Stimulated activated CD8-positive, alpha-beta memory T cell treated with anti-CD3 and anti-CD28 coated beads, Interleukin-4, amount 100 ng/mL, for 24 hours (primary cell): ENCODE measurements at places on chromosomes 1 and 21.

- DNase-seq, result no peak
Observed at GRCh38 chr1:93690921-93691789, 9.5 kb upstream of the BCAR3 start.

- no peak for DNase-seq
Observed at GRCh38 chr1:216904471-216904870, 181.2 kb upstream of the ESRRG start.

DNA sequence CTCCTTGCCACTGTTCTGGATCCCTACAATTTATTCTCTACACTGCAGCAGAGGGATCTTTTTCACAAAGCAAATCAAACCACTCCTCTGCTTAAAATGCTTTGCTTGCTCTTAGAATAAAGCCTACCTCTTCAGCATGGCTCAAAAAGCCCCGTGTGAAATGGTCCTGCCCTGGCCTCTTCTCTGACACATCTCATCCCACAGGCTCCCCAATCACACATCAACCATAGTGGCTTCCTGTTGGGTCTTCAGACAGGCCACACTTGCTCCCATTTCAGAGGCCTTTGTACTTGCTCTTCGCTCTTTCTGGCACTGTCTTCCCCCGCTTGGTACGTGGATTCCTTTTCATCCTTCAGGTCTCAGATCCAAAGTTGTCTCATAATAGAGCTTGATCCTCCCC, 44.3 kb upstream of the PLXNA2 start:
- no peak for DNase-seq

DNA sequence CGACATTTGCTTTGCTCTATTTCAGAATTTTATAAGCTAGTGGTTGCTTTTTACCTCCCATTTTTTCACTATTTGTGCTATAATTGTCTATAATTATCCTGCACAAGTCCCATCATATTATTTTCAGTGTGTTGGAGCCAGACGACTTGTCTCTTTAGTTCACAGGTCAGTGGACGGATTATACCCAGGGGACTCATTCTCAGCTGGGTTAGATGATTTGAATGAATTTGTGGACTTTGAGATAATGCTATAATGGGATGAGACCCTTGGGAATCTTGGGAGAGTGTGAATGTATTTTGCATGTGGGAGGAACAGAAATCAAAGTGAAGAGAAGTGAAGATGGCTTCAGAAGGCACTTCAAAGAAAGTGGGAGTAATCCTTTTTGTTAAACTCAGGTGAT, 31.5 kb upstream of the KCNK1 start:
- DNase-seq, result no peak

DNA sequence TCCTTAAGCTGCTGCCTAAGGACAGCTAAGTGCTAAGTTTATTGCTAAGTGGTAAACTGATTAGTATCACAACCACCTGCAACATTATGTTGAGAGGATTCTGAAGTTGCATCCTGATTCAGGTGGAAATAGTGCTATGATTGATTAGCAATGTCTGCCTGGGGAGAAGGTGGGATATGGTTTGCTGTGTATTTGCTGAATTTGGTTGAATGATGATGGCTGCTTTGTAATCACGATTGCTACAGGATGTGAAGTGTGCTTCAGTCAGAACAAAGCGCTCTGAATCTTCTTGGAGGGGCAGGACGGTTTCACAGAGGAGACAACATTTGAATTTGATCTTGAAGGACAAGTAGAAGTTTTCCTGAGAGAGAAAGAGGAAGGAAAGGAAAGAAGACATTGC, 226.0 kb downstream of the ST6GALNAC3 start:
- DNase-seq, result no peak
